ENCODE measurements at places on chromosomes 7 and 10.

- DNase-seq = no peak
Observed at GRCh38 chr10:101397140-101397539, 43.2 kb downstream of the BTRC start.

- DNase-seq = no peak
Observed at GRCh38 chr7:98369726-98370125, 31.2 kb downstream of the BAIAP2L1 start.

GRCh38 chr7:11727864-11728263 lies 104.1 kb downstream of the THSD7A start:
- DNase-seq = no peak

DNA sequence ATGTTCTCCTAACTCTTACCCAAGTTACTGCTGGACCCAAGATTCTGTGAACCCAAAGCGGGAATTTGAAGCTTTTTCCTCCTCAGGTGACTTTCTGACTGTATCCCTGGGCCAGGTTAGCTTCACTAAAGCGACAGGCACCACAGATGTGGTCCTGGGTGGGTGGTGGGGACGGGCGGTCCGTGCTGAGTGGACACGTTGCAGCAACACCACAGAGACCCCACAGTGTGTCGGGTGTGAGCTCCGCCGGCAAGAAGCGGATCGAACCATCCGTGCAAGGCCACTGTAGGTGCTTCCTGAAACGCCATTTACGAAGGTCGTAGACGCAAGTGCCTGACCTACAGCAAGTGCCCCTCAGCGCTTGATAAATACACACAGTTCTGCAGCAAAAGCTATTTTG lies 325.9 kb downstream of the ADARB2 start:
- no peak for DNase-seq

DNA sequence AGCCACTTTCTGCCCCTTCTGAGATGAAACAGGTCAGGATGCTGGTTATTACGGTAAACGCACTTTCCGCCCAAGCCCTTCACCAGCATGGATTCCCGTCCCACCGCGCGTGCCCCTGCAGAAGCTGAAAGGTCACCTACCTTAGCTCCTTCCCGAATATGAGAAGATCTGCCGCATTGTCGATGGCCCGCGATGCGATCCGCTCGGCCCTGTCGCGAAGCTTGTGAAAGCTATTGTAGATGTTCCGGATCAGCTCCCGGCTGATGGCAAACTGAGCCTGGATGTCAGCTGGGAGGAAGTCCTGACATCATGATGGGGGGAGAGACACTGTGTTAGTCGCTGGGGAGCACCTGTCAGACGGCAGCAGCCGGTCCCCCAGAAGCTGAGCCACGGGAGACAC lies 22.1 kb downstream of the NUDT1 start:
- no peak for DNase-seq

DNA sequence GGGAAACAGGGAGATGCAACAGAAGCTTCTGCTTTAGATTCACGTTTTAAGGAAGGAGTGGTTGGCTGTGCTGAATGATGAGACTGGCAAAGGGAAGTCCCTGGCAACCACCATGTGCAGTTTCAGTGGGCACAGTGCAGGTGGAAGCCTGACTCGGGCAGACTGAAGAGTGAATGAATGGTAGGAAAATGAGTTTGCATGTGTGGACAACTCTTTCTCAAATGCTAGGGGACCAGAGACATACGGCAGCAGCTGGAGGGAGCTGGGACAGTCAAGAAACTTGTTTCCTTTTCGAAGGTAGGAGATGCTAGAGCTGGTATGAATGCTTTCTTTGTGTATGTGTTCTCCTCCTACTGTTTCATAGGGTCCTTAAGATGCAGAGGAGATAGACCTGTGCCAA lies 29.0 kb downstream of the PODXL start:
- DNase-seq = no peak

GRCh38 chr10:6327961-6328698 lies 125.4 kb downstream of the PFKFB3 start:
- no peak for DNase-seq

DNA sequence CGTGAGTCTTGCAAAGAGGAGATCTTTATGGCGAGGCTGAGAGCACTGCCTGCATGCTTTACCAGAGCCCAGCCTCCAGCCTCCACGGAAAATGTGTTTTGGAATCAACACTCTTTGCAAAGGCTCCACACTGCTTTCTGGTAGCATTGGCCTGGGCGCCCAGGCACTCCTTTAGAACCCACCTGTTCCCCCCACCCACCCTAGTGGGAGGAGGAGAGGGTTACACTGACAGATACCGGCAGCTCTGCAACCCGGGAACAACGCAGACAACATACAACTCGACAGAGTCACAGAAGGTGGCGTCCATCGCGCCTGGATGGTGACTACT lies 5.5 kb upstream of the MNX1 start:
- DNase-seq = no peak

GRCh38 chr10:110691139-110691538 lies 47.0 kb downstream of the RBM20 start:
- DNase-seq = no peak
